ENCODE measurements at places on chromosomes 5 and 9. TPM values are rescaled to one million over a fixed set of nuclear protein-coding genes. Genes with fewer than 3 reads are reported as not detected.
A peak's percentile ranks its signal among the peaks of the same experiment; 100 is the strongest.

GRCh38 chr5:61525512-61526206 lies 193.6 kb downstream of the ZSWIM6 start:
- peak; percentile 21 for DNase-seq

DNA sequence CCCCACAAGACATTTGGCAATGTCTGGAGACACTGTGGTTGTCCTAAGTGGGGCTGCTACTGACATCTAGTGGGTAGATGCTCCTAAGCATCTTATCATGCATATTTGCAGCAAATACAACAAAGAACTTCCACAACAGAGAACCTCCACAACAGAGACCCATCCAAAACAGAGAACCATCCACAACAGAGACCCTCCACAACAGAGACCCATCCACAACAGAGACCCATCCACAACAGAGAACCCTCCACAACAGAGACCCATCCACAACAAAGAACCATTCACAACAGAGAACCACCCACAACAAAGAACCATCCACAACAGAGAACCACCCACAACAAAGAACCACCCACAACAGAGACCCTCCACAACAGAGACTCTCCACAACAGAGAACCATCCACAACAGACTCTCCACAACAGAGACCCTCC lies 32.8 kb downstream of the ARPC5L start:
- DNase-seq = peak; percentile 77

WNK2 gene
- total RNA-seq = 102 TPM

DNA sequence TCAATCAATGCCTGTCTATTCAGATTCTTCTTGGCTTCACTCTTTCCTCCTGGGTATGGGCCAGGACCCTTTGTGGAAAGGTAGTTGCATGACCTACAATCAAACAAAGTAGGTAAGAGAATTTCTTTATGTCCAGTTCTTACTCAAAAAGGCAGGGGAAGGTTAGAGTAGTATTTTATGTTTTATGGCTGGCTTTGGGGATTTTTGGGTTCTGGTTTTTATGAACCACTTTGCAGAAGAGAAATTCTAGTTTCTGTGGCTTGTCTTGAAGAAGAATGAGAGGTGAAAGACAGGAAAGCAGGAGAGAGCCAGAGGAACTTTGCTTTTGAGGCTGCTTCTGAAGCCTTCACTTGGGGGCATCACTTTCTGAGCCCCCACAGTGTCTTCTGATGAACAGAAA lies 14.7 kb upstream of the CRHBP start:
- no peak for DNase-seq

TMEM174 gene
- total RNA-seq = not detected

GRCh38 chr5:72231991-72232703 lies 87.9 kb downstream of the MRPS27 start:
- DNase-seq = no peak

- DNase-seq = no peak
Measured at GRCh38 chr5:139900546-139901250, 105.1 kb downstream of the PSD2 start.

LCN9 gene
- not detected for total RNA-seq

- DNase-seq = no peak
Measured at GRCh38 chr5:8138884-8139283, 269.9 kb downstream of the MTRR start.

GPR150 gene
- not detected for total RNA-seq

ACOT12 gene
- total RNA-seq = not detected

ALDH1A1 gene
- total RNA-seq = 3.4 TPM

- DNase-seq = peak; percentile 19
Measured at GRCh38 chr9:77215874-77216273, 38.5 kb downstream of the VPS13A start.

DNA sequence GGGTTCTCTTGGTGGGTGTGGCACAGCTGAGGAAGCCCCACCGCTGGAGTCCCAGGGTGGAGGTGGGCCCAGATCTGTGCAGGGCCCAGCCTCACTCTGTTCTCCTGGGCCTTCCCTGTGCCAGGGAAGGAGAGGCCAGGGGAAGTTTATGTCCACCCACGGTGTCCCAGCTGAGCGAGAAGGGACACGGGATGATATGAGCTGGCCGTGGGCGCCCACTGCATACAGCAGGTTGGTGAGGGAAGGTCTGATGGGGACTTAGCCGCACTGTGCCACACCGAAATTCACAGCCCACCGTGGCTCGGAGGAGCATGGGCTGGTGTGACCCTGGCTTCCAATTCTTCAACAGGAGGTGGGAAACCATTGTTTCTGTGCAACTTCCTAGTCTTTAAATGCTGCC lies 33.9 kb downstream of the UNC5A start:
- no peak for DNase-seq

C5orf52 gene
- not detected for total RNA-seq

IL31RA gene
- total RNA-seq = not detected

GLE1 gene
- 22.1 TPM for total RNA-seq

GRCh38 chr9:134343637-134344036 lies 17.4 kb downstream of the RXRA start:
- DNase-seq = no peak

DNA sequence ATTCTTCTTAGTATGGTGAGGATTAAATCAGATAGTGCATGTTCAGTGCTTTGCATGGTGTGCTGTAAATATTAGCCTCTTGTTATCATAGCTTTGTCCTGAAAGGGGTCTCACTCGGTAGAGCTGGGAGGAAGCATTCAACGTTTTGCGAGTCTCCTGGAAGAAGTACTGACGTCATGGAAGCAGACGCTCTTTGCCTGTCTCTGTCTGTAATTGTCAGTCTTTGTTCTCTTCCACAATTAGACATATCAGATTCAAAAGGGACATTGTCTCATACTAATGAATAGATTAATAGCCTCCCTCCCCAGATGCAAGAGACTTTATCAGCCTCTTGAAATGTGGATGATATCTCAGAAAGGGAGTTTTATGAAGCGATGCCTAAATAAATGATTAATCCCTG lies 91.8 kb upstream of the CXCL14 start:
- no peak for DNase-seq

PCDHB9 gene
- total RNA-seq = 0.78 TPM

SH3PXD2B gene
- 50.1 TPM for total RNA-seq

CARTPT gene
- total RNA-seq = not detected

FGD3 gene
- total RNA-seq = 2.0 TPM

DNA sequence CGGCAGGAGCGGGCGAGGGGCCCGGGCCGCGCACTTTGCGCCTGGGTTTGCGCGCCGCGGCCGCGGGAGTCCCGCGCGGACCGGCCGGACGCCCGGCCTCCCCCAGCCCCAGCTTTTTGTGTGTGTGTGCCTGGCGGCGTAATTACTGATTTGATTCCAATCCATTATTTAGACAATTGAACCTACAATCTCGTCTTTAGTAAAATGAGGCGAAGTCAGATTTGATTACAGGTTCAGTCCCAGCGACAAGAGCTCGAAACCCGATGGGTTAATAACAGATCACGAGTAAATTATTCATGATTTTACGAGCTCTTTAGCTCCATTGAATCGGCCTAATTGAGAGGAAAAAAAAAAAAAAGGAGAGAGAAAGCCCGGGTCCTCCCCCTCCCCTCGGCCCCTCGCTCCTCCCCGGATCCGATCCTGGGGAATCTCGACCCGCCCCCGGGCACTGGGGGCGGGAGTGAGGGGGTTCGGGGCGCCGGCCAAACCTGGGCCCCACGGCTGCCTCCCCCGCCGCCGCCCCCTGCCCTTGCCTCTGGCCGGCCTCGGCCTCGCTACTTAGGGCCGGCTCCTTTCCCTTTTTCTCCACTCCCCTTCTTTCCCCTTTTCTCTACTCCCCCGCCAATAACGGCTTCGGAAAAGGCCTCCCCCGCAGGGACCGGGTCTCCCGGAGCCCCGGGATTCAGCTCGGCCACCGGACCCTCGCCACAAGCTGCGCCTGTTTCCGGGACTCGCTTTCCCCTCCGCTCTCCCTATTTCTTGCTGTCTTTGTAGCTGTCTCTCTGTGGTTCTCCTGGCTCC lies 6.6 kb downstream of the LHX2 start:
- peak; percentile 69 for DNase-seq

DNA sequence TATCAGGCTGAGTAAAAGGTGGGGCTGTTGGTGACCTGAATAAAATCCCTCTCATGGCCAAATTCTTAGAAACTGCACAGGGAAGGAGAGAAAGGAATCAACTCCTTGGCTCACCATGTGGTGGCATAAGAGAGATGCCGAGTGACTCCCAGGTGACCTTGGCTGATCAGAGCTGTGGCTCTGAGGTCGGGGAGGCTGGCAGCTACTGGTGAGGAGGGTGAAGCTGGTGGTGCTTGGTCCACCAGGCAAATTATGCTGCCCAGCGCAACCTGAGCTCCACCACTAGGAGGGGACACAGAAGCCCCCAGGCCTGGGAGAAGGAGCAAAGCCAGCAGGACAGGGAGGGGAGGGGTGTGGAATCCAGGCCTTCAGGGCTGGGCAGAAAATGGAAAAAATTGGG lies 111.2 kb upstream of the IL12B start:
- peak; percentile 68 for DNase-seq

GRCh38 chr9:136122425-136123383 lies 4.0 kb upstream of the TMEM250 start:
- DNase-seq = peak; percentile 84

DNA sequence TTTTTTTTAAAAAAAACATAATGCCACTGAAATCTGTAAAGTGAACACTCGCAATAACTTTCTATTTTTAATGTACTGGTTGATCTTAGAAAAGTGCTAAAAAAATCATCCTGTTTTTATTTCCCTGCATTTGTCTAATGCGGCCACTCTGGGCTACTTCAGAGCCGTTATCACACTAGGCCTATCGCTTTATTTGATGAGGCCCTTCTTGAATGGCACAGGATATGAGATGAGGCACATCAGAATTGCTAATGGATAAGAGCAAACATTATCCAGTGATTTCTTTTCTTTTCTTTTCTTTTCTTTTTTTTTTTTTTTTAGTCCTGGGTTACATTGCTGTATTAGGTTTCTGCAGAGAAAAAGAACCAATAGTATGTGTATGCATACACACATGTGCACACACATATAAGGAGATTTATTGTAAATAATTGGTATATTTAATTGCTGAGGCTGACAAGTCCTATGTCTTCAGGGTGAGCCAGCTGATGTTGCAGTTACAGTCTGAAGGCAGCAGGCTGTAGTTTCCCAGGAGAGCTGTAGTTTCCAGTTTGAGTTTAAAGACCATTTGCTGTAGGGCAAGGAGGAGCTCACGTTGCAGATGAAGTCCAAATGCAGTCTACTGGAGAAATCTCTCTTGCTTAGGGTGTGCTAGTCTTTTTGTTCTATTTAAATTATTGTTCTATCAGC lies 391.7 kb downstream of the MED10 start:
- DNase-seq = peak; percentile 11

DNA sequence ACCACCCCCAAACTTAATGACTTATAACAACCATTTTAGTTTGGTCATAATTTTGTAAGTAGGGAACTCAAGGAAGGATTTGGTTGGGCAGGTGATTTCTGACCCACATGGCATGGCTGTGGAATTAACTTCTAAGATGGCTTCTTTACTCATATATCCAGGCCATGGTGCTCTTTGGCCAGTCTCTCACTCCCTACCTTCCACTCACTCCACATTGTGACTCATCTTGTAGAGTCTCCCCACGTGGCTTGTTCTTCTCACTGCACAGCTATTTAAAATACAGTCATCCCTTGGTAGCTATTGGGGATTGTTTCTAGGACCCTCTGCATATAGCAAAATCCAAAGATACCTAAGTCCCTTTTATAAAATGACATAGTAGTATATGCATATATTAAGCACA lies 76.6 kb upstream of the MAST4 start:
- no peak for DNase-seq

EQTN gene
- total RNA-seq = 0.24 TPM

GRCh38 chr9:71704796-71705195 lies 63.5 kb downstream of the CEMIP2 start:
- no peak for DNase-seq

- DNase-seq = no peak
Measured at GRCh38 chr5:100792781-100793180, 110.3 kb downstream of the ST8SIA4 start.

Measured in GM23338 (cell line).